Sciatic nerve (tissue), 2 donors: ENCODE measurements at places on chromosomes 13 and 19.

DNA sequence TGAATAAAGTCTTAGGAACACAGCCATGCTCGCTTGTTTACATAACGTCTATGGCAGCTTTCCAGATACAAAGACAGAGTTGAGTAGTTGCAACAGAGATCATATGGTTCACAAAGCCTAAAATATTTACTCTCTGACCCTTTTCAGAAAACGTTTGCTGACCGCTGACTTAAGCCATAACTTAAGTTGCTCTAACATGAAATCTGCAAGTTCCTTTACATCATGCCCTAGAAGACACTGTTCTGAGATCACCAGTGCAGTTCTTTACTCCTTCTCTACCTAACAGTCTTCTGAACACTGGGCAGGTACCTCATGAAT lies 166.4 kb downstream of the DCLK1 start:
- no peak for DNase-seq

DNA sequence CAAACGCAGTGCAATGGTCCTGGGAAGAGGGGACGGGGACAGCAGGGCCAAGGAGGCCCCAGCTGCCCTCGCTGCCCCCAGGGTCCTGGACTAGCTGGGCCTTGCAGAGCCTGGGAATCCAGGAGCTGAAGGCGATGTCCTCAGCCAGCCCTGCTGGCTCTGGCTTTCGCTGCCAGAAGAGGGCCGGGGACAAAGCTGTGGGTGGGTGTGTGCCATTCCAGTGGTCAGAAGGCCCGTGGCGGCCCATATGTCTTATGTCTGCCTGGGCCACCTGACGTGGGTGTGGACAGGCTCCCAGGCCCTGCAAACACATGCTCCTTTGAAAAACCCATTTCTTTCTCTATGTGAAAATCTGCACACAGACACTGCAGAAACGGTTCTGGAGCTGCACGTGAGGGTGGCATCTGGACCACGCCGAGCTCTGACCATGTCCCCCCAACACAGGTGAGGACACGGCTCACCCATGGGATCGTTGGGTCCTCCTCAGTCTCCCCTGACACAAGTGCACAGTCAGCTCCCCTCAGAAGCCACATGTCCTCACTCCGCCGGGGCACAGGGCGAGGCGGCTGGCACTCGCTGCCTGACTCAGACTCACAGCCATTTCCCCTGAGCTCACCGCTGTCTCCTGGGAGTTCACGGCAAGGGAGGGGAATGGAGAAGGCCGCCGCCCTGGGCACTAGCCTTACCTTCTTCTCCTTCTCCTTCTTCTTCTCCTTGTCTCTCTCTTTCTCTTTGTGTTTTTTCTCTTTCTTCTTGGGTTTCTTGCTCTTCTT lies 16.9 kb downstream of the IZUMO4 start:
- no peak for DNase-seq

- DNase-seq, result peak; percentile 92
Observed at GRCh38 chr13:30341815-30342570, 34.6 kb upstream of the KATNAL1 start.

DNA sequence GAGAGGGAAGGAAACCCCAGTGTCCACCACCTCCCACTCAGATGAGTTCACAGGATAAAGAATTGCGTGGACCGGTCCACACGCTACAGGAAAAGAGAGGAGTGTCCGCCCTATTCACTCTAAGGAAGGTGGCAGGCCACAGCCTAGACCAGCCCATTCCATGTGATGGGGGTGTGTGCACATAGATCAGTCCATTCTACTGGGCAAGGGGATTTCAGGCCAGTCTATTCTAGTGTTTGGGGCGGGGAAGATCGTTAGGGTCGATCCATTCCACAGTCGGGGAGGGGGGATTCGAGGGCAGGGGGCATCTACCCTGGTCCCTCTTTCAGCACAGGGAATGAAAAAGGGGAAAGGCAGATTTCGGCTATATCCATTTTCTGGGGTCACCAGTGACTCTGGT lies 7.8 kb downstream of the FIZ1 start:
- no peak for DNase-seq

- DNase-seq, result no peak
Observed at GRCh38 chr13:111031531-111031961, 83.6 kb upstream of the ARHGEF7 start.

DNA sequence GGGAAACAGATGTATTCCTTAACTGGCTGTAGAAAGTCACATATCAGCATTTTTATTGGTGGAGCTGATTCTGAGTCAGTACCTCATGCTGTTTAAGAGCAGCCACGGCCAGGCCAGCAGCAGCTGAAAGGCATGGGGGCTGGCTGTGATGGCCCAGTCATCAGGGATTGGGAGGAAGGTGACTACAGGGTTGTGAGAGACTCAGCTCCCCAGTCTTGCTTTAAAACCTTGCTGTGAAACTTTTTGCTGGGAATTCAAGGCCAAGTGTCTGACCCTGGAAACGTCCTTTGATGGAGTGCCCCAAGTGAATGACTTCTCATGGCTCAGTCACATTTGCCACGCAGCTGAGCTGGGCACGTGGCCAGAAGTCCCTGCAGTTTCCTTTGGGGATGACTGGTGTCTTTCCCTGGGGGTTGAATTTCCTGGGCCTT lies 39.1 kb upstream of the RNF113B start:
- DNase-seq, result no peak

DNA sequence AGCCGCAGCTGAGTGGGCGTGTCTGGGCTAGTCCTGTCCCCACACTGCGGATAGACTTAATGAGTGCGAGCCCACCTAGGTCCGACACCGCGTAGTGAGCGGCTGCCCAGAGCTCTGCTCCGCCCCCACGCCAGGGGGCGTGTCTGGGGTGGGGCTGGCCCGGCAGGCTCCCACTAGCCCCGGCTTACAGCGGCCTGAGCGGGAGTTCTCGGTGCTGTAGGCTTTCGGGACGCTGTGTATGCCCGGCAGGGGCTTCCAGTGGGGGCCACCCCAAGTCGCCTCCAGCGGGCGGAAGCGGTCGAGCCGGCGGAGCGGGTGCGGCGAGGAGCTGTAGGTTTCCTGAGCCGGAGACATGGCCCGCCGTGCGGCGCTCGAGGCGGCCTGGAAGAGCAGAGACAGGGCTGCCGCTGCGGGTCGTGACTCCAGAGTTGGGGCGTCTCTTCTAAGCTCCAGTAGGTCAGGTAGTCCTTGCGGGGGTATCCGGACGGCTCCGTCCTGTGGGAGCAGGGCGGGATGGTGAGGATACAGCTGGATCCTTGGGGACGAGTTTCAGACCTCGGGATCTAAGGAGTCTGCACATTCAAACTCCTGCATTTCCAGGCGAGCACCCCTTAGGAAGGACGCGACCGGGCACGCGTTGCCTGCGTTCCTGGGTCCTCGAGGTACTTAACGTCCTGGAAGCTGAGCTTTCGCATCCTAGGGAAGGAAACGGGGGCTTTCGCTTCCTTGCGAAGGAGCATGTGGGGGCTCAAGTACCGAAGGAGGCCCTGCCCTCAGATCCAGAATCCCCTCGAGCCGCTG lies 1.2 kb downstream of the CGB7 start:
- peak; percentile 76 for DNase-seq

DNA sequence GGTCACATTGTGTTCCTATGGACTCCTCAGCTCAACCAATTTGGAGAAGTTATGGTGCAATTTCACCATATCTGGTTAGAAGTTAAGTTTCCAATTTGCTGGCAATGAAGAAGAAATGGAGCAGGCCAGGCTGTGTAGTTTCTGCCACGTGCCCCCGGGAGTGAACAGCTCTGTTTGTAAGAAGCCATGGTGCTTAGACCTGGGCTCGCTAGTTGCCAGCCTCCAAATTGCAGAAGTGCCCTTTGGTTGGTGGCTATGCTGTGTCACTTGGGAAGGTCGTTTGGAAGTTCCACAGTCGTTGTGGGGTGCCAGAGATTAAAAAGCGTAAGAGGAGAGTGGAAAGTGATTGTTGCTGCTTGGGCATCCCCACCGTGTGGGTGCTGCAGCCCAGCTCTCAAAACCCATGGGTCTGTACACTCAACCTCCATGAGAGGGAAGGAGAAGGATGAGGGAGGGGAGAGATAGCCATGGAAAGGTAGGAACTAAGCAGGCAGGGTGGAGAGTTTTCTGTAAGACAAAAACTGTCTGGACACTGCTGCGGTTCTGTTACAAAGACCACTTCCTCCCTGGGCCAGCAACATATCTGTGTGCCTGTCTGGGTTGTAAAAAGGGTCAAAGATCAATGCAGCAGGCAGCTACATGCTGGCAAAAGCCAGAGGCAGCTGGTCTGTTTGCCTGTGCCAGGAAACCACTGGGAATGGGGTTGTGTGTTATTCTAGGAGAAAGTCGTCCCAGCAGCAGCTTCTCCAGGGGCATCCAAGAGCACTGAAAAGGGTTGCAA lies 10.8 kb downstream of the ALOX5AP start:
- no peak for DNase-seq

- DNase-seq, result no peak
Observed at GRCh38 chr19:30083701-30084156, 141.7 kb downstream of the URI1 start.

DNA sequence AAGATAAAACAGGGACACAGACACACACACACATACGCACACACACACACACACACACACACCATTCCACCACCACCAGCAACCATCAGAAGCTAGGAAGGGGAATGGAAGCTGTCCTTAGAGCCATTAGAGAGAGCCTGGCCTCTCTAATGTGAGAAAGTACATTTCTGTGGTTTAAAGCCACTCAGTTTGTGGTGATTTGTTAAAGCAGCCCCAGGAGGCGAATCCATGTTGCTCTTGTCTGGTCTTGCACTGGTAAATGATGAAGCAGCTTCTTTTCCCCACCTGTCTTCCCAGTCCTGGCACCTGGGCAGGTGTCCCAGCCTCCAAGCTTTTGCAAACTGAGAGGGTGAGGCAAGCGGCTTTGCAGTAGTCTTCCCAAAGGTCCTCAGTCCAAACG lies 118.9 kb upstream of the KL start:
- no peak for DNase-seq

- DNase-seq, result no peak
Observed at GRCh38 chr19:50932018-50932689, 20.7 kb downstream of the KLK5 start.

- DNase-seq, result no peak
Observed at GRCh38 chr19:8473648-8474476, 28.6 kb downstream of the PRAM1 start.

DNA sequence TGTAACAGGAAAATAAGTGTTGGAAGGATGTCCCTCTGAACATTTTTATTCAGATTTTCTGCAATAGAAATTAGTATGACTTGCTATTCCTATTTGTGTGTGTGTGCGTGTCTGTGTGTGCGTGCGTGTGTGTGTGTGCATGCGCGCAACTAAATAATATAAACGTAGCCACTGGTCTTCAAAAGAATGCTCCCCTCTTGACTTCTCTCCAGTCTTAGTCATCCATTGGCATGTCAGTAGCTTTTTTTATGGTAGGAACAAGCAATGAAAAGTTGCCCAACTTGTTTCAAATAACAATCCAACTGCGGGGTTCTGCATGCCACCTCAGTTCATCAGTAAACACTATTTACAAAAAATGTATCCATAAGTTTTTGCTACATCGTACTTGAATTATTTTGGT lies 249.6 kb downstream of the GPC6 start:
- DNase-seq, result no peak

GRCh38 chr13:46560778-46561177 lies 7.8 kb downstream of the LRCH1 start:
- no peak for DNase-seq

DNA sequence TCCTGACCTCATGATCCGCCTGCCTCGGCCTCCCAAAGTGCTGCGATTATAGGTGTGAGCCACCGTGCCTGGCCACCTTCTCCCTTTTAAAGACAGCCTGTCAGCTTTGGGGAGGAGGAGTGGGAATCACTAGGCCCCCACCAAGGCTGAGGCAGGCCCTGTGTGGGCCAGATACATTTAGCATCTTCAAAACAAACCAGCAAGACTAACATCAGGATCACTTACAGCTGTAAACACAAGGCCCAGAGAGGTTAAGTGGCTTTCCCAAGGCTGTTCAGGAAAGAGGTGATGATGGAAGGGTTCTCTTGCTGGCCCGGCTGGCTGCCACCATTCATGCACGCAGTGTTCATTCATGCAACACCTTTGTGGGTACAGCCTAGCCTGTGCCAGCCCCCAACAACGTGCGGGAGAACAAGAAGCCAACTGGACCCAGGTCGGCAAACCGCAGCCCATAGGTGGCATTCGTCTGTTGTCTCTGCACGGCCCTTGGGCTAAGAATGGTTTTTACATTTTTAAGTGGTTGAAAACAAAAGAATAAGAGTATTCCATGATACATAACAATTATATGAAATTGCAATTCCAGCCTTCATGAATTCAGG lies 23.0 kb downstream of the IER2 start:
- DNase-seq, result no peak

GRCh38 chr13:88937384-88937783 lies 1266.2 kb downstream of the SLITRK5 start:
- no peak for DNase-seq

- DNase-seq, result peak; percentile 75
Observed at GRCh38 chr19:14113762-14114414, 3.7 kb downstream of the PRKACA start.

GRCh38 chr13:97559981-97560380 lies 126.0 kb downstream of the RAP2A start:
- DNase-seq, result no peak

DNA sequence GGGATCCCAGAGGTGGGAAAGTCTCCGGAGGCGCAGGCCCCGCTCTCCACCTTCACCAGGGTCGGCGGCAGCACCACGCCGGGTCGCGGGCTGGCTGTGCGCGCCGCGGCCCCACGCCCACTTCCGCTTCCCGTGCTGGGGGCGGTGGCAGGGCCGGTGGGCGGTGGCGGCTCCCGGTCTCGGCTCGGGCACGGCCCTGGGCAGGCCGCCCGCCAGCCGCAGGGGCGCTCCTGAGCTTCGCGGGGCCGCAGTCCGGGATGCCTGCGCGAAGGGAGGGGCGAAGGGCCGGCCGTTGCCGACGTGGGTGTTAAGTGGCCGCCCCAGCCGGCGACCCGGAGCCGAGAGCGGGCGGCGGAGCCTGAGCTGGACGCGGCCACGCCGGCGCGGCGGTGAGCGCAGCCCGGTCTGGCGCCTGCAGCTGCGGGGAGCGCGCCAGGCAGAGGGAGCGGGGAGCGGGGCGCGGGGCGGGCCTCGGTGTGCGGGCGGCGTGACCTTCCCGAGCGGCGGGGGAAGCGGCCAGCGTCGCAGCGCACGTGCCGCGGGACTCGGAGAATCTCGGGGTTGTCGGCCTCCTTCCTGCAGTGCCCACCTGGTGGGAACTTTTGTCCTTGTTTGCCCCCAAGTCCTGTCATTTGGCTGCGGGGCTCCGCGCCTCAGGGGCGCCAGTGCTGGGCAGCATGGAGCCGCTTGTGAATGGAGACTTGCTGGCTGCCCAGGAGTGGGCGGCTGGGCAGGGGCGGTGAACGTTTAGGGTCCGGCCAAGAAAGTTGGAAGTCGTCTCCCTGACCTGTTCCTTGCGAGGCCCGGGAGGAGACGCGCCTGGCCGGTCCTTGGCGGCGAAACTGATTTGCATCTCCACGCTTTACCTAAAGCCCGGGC lies at the start of gene SLC25A15:
Gene SLC25A15, plus strand, starts transcription at position 337 of the 879 bp plus-strand sequence. CDS start 3,616 bp downstream, outside the sequence.
- peak; percentile 81 for DNase-seq
